ENCODE measurements at places on chromosomes 7 and 10. TPM values are rescaled to one million over a fixed set of nuclear protein-coding genes. Genes with fewer than 3 reads are reported as not detected.

The VWA2 gene
- not detected for total RNA-seq

The SMKR1 gene
- total RNA-seq, result 4.0 TPM

The C7orf33 gene
- total RNA-seq, result not detected

The RADIL gene
- total RNA-seq, result 0.50 TPM

The NUTM2D gene
- total RNA-seq, result 1.6 TPM

The SEMA3C gene
- not detected for total RNA-seq

The FAM170B gene
- not detected for total RNA-seq

The CACNB2 gene
- total RNA-seq, result not detected

The OGA gene
- total RNA-seq, result 170 TPM

The APBB1IP gene
- total RNA-seq, result 49.7 TPM

The MRPS16 gene
- total RNA-seq, result 129 TPM

The NPC1L1 gene
- total RNA-seq, result 0.12 TPM

The CPEB3 gene
- 2.2 TPM for total RNA-seq
